Spleen (tissue), 13 donors: ENCODE measurements at places on chromosomes 2 and 18.

DNA sequence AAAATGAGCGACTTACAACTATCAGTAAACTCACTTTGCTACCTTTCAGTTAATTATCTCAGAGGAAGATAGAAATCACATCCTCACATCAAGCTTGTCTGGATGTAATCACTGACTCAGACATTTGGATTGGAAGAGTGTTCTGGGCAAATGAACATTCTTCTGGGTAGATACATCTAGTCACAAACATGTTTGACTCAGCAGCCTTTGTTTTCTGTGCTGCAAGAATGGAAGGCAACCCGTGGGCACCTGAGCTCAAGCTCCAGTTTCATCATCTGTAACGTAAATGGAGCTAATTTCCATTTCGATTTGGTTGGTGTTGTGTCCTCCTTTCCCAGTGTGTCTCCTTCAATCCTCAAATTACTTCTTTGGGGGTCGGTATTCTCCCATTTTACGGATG lies 58.5 kb downstream of the ACAA2 start:
- DNase-seq, result no peak

DNA sequence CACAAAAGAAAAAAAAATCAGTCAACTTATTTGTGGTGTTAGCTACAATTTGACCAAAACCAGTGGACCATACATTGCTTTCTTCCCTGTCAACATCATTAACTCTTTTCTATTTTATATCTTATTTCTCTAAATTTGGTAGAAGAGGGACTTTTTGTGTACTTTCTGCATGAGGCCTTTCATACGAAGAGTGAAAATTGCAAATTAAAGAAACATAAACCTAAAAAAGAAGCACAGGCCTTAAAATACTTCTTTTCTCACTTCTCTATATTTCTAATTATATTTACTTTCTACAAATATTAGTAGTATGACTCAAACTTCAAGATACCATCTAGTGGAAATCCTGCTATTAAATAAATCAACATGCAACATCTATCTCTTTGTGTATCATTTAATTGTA lies 1073.4 kb upstream of the ZEB2 start:
- DNase-seq, result no peak

GRCh38 chr18:63407734-63408133 lies 14.5 kb downstream of the VPS4B start:
- no peak for DNase-seq

DNA sequence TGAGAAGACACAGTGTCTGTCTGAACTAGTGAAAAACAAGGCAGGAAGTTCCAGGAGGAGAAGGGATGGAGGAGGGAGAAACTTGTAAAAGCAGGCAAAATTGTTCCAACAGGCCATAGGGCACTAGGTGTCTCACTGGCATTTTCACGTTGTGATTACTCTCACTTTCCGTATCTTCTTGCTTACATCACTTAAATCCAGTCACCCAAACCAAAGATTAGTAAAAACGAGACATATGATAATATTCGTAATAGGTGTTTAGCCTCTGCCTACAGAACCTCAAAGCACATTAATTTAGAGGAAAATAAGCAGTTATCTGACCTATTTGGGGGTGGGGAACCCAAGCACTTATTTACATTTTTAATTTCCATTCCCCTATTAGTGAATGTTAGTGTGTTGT lies 78.3 kb downstream of the POU3F3 start:
- DNase-seq, result no peak

GRCh38 chr2:138626148-138626547 lies 124.6 kb downstream of the SPOPL start:
- DNase-seq, result no peak

DNA sequence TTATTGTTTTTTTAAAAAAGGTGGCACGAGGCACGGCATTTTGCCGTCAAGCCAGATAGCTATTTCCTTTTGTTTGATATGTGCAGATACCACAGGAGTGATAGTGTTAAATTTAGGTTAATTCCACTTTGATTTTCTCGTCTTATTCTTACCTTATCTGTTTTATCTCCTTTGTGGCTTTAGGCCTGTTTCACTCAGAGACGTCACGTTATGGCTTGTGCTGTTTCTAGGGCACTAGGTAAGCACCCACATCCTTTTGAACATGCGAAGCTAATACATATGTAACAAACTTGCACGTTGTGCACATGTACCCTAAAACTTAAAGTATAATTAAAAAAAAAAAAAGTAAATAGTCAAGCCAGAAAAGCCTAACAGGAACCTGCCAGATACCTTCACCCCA lies 57.8 kb downstream of the C18orf63 start:
- DNase-seq, result no peak

- no peak for DNase-seq
Measured at GRCh38 chr2:53991948-53992347, 21.2 kb upstream of the PSME4 start.
